ENCODE measurements at places on chromosomes 13 and 19.

GRCh38 chr19:8196271-8196927 lies 12.8 kb upstream of the CERS4 start:
- DNase-seq = no peak

DNA sequence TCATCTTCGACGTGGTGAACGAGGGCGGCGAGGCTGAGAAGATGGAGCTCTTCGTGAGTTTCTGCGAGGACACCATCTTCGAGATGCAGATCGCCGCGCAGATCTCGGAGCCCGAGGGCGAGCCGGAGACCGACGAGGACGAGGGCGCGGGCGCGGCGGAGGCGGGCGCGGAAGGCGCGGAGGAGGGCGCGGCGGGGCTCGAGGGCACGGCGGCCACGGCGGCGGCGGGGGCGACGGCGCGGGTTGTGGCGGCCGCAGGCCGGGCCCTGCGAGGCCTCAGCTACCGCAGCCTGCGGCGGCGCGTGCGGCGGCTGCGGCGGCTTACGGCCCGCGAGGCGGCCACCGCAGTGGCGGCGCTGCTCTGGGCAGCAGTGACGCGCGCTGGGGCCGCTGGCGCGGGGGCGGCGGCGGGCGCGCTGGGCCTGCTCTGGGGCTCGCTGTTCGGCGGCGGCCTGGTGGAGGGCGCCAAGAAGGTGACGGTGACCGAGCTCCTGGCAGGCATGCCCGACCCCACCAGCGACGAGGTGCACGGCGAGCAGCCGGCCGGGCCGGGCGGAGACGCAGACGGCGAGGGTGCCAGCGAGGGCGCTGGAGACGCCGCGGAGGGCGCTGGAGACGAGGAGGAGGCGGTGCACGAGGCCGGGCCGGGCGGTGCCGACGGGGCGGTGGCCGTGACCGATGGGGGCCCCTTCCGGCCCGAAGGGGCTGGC lies 52.6 kb downstream of the MAP4K1 start:
- DNase-seq = no peak

DNA sequence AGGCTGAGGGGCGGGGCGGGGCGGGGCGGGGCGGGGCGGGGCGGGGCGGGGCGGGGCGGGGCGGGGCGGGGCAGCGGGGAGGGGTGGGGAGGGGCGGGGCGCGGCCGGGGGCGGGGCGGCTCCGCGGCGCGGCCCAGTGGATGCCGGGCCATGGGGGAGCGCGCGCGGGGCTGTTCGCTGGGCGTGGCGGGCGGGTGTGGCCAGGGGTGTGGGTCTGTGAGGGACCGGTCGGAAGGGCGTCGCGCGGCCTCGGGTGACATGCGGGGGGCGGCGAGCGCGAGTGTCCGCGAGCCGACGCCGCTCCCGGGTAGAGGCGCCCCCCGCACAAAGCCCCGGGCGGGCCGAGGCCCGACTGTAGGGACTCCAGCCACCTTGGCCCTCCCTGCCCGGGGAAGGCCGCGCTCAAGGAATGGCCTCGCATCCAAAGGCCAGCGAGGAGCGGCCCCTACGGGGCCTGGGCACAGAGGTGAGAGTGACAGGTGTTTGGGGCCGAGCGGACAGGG lies at the start of gene ZFP28:
Gene ZFP28, plus strand, starts transcription at position 188 of the 503 bp plus-strand sequence. Its CDS starts 71 bp downstream, at position 259.
- no peak for DNase-seq

GRCh38 chr19:33124207-33125098 lies 7.5 kb upstream of the WDR88 start:
- DNase-seq = no peak

DNA sequence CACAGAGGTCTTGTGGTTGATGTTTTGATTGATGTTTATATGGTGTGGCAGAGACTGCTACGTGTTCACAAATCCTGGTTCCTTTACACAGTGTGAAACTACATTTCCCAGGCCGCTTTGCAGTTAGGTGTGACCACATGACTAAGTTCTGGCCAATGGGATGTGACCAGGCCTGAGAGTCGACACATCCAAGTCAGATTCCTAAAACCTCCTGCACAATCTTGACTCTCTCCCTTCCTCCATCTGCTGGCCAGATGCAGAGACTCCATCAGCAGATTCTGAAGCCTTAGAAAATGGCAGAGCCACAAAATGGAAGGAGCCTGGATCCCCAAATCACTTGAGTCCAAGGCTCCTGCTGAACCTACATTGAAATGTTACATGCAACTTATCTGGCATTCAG lies 12.6 kb downstream of the CD37 start:
- no peak for DNase-seq

DNA sequence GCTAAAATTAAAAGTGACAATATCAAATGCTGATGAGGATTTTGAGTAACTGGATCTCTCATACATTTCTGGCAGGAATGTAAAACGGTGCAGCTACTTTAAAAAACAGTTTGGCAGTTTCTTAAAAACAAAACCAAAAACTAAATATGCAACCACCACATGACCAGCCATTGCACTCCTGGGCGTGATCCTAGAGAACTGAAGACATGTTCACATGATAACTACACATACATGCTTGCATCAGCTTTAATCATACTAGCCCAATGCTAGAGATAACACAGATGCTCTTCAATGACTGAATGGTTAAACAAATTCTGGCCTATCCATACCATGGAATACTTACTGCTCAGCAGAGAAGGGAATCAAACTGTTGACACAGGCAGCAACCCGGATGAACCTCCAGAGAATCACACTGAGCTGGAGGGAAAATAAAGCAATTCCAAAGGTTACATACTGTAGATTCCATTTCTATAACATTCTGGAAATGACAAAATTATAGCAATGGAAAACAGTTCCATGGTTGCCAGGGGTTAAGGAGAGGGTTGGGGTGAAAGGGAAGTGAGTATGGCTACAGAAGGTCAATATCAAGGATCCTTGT lies 25.5 kb upstream of the NAXD start:
- no peak for DNase-seq

DNA sequence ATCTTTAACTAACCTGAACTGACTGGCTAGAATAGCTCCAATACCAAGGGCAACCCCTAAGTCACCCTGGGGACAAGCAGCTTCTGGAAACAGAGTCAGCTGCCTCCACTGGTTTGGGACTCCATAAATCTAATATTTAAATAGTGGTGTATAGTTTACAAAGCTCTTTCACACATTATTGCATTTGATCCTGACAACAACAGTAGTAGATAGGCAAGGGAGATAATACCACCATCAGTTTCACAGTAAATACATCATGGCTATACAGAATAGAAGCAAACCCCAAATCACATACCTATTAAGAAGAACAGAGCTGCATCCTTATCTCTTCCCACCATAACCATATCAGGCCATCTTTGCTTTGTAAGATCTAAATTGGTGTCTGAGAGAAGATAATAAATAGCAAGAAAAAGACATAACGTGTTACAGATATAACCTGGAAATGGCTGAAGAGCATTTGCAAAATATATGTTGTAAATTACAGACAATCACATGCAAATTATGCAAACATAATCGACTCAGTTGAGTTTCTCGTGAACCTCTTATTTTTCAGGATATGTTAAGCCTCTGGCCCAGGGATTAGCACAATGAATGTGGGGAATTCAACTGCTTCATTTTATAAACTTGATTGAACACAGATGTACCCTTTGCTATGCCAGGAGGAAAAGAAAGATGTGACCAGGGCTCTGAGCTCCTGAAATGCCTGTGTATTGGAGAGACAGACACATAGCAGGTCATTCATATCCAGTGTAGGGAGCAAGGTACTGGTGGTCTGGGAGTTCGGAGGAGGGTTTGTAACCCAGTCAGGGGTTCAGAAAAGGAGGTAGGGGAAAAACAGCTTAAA lies 142.5 kb downstream of the SLC7A1 start:
- DNase-seq = no peak

DNA sequence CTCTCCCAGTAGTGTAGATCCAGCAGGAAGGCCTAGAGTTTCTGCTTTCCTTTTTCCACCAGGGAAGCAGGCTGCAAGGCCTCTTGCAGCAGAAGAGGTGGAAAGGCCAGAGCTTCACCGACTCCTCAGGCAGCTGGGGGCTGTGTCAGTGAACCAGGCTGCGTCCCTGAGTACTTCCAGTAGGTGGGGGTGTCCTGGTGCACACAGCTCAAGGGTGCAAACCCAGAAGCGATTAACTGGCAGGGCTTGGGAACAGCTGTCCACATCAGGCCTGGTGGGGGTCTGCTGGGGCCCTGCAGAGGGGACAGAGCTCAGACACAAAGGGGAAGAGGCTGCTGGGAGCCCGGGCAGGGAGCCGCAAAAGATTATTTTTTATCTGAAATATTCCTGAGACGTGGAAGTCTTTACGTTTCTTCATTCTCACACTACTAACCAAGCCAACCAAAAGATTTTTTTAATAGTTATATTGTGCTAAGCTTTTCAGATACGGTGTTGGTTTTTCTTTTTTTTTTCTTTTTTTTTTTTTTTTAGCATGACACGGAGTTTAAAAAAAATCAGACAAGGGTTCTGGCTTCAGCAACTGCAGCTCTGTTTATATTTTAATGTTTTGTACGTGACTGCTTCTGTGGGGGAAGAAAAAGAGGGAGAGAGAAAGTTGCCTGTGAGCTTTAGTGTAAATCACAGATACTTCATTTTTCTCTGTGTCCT lies 11.0 kb downstream of the TSHZ3 start:
- DNase-seq = no peak

- DNase-seq = no peak
Observed at GRCh38 chr13:40342461-40342860, 324.0 kb downstream of the FOXO1 start.

DNA sequence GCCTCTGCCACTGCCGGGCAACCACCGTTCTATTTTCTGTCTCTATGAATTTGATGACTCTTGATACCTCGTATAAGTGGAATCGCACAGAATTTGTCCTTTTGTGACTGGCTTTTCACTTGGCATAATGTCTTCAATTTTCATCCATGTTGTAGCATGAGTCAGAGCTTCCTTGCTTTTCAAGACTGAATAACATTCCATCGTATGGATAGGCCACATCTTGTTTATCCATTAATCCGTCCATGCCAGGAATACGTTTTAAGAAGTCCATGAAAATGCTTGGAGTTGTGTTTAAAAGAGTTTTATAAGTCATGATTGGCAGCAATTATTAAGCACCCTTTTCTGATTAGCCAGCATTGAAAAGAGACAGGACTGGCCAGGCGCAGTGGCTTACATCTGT lies 53.6 kb upstream of the CLDN10 start:
- DNase-seq = no peak

DNA sequence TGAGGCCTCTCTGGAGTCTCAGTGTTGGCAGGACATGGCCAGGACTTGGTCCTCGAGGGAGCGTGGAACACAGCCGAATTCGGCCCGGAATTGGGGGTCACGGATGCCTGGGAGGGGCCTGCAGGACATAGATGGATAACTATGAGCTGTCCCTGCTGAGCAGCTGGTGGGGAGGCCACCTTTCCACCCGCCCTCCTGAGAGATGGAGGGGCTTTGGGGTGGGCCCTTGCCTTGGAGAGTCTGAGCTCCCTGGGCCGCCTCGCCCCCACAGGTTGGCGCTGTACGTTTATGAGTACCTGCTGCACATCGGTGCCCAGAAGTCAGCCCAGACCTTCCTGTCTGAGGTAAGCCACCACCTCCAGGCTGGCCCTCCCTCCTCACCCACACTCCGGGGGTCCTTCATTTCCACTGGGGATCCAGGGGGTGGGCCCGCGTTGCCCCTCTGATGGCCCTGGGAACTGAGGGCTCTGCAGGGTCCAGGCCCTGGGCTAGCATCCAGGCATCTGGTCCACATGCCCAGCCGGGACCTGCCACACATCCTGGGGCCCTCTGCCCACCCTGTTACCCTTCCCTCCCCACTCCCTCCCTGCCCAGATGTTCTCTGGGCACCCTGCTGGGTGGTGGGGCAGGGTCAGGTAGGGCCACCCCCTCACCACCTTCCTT lies 8.0 kb downstream of the SSBP4 start:
- DNase-seq = no peak

- DNase-seq = no peak
Observed at GRCh38 chr13:47332149-47332548, 435.3 kb upstream of the HTR2A start.

- DNase-seq = no peak
Observed at GRCh38 chr19:29278716-29279115, 65.8 kb upstream of the UQCRFS1 start.

DNA sequence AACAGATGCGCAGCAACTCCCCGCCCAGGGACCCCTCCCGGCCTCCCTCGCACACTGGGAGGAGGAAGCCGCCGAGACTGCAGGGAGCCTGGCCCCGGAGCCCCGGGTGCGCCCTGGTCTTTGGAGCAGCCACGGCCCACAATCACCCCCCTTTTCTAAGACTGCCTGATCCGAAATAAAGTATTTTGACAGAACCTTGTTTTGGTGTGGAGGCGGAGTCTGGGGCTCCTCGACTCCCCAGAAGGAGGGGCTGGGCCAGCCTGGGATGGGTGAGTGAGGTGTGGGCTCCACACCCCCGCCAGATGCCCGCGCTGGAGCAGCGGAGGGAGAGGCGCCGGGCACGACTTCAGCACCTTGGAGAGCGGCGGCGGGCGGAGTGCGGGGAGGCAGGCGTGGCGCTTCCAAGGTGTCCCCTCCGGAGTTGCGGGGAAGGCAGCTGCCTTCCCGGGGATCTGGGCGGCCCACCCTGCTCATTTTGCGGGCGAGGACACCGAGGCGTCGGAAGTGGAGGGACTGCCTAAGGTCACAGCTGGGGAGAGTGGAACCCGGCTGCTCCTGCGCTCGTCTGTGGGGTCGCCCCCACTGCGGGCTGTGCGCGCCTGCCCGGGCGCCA lies 9.4 kb downstream of the SIRT6 start:
- peak; percentile 58 for DNase-seq

GRCh38 chr19:53193535-53194222 lies 521 bp upstream of the ZNF665 start:
- DNase-seq = no peak

GRCh38 chr13:74073274-74073673 lies 60.9 kb downstream of the KLF12 start:
- DNase-seq = no peak

DNA sequence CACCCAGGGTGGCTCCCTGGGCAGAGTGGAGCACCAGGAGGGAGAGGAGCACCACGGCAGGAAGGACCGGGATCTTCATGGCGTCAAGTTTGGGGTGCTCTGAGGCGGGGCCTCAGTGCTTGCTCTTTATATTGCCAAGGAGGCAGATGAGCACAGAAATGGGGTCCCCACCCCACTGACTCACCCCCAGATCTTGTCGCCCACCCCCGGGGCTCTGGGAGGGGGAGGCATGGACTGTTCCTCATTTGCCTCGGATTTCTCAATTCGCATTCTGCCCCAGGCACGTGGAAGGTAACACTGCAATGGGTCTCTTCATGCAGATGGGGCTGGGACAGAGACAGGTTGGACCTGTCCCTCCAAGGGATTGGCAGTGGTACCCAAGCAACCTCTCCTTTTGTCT lies at the start of gene KRTDAP:
Gene KRTDAP, minus strand, starts transcription at position 101 of the 400 bp plus-strand sequence. Its CDS starts 22 bp downstream, at position 79.
- no peak for DNase-seq

DNA sequence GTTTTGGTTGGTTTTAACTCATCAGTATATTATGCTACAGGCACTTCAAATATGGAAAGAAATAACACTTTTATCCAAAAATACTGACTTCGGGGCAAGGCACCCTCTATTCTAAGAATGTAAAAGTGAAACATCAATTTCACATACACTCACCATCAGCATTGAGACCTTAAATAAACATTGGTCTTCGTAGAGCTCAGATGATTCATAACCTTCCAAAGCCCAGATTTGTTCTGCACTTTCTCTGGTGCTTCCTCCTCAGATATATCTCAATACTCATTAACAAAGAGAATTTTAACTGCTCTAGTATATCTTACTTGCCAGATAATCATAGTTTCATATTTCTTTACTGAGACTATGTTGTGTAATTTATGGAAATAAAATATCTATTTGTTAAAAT lies 794.3 kb downstream of the LIG4 start:
- DNase-seq = no peak

GRCh38 chr19:36093687-36094086 lies 17.3 kb upstream of the OVOL3 start:
- DNase-seq = peak; percentile 41

- no peak for DNase-seq
Observed at GRCh38 chr19:6752256-6753177, 13.0 kb downstream of the TRIP10 start.

- DNase-seq = no peak
Observed at GRCh38 chr13:34258646-34259386, 440.9 kb downstream of the RFC3 start.

All from GM10248 (cell line).